ENCODE measurements at places on chromosomes 6 and 20. TPM values are rescaled to one million over a fixed set of nuclear protein-coding genes. Genes with fewer than 3 reads are reported as not detected.

The BNIP5 gene
- total RNA-seq, result not detected

- DNase-seq, result no peak
Observed at GRCh38 chr6:16918586-16918985, 157.3 kb upstream of the ATXN1 start.

- no peak for DNase-seq
Observed at GRCh38 chr6:127030836-127031235, 87.6 kb upstream of the RSPO3 start.

- DNase-seq, result no peak
Observed at GRCh38 chr6:79571030-79571367, 33.8 kb upstream of the LCA5 start.

The FAM110A gene
- 2.0 TPM for total RNA-seq

GRCh38 chr20:10064611-10065010 is 29.8 kb downstream of the ANKEF1 start:
- DNase-seq, result no peak

DNA sequence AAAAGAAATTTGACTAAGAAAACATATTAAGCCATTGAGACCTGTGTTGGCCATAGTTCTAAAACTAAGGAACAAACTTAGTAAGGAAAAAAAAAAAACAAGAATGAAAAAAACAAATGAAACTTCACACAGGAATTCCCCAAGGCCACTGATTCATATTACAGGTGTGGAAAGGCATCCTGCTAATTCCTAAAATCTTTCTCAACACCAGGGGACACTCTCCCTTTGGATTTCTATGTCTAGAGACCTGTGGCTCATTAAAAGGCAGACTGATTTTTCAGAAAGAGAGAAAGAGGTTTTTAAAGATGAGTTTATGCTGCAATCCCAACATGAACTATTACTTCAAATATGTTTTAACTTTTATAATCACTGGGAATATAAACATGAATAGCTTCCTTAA is at the start of gene OR12D1:
TSS of gene OR12D1 (plus strand) at position 341 of the 400 bp plus-strand sequence.
- DNase-seq, result no peak

- DNase-seq, result no peak
Observed at GRCh38 chr6:47788498-47788884, 6.7 kb downstream of the OPN5 start.

- DNase-seq, result no peak
Observed at GRCh38 chr6:77972334-77972733, 319.5 kb downstream of the MEI4 start.

The TPMT gene
- 14.1 TPM for total RNA-seq

DNA sequence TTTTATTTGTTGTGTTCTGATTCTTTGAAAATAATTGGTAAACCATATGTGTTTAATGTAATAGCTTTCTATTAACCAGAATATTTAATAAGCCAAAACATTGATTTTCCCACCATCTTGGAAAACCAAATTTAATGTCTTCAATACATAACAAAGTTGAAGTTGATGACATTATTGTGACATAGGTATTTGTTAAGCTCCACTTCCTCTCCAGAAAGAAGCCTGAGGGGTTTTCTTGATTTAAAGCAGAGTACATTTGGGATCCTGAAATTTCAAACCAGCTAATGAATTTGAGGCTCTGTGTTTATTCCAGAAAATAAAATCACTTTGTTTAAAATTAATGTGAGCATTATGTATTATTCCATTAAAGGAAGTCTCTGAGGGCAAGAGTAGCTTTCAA is 106.3 kb downstream of the PERP start:
- DNase-seq, result no peak

- no peak for DNase-seq
Observed at GRCh38 chr6:36805917-36806316, 33.3 kb downstream of the CPNE5 start.

The EPHA7 gene
- total RNA-seq, result 12.5 TPM

- no peak for DNase-seq
Observed at GRCh38 chr6:123859291-123859690, 55.6 kb downstream of the NKAIN2 start.

DNA sequence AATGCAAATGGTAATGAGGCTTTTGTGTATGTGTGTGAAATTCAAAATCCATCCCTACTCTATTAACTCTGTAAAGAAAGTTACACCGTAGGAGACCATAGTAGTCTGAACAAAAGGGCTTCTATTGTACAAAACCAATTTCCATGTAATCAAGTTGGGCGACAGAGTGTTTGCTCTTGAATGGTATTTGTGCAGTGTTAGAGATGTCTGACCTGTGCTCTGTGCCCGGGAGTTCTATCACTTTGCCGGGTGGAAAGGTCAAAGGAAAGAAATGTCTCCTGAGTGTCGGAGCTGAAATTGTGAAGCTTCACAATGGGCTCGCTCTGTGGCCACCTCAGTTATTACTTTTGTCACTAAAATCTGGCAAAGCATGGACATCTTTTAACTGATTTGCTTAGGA is 312.0 kb downstream of the SAMD5 start:
- no peak for DNase-seq

DNA sequence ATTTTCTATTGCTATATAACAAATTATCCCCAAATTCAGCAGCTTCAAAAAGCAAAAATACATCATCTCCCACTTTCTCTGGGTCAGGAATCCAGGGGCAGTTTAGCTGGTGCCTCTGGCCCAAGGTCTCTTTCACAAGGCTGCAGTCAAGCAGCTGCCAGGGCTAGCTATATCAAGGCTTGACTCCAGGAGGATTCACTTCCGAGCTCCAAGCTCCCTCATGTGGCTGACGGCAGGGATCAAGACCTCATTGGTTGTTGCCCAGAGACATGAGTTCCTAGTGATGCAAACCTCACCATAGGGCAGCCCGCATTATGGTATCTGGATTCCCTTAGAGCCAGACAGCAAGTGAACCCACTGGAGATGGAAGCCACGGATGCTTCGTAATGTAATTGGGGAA is 1.3 kb upstream of the VNN1 start:
- DNase-seq, result no peak

The HCK gene
- 4.3 TPM for total RNA-seq

DNA sequence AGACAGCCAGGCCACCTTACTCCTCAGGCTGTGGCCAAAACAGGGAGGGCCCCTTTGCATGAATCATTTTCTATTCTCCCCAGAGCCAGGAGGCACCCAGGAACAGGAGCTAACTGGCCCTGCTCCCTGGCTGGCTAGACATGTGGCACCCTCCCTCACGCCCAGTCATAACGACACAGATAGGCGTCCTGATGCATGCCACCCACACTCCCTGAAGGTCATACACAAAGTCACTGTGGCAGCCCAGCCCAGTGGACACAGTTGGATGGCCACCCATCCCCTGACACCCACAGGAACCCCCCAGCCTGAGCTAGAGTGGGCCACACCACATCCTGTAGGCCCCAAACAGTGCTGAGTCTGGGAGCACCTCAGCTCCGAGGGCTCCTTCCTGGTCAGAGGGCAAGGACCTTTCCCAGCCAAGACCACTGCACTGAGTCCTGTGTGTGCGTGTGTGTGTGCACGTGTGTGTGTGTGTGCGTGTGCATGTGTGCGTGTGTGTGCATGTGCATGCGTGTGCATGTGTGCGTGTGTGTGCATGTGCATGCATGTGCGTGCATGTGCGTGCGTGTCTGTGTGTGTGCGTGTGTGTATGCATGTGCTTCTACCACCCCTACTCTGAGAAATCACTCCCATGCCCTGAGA is 21.6 kb downstream of the TFEB start:
- DNase-seq, result no peak

DNA sequence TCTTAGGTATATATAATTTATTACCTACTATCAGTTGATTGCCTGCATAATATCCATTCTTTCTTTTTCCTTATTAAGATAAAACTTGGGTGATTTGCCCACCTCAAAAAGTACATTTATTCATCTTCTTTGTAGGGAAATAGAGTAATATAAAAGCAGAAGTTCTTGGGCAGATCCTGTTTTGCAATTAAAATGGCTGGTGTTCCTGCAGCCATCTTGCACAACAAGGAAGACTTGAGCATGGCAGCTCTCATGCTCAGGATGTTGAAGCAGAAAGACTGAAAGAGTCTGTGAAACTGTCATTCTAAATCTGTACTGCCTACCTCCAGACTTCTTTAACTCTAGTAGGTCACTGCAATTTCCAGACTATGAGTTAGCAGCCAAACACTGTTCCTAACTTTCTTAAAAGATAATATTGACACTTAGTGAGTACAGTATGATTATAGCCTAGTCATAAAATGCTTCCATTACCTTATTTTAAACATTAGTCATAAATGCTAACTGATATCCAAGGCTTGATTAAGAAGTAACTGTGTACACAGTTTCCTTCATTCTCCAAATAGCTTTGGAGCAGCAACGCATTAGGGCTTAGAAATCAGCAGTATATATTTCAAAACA is 24.6 kb upstream of the HTR1B start:
- no peak for DNase-seq

- DNase-seq, result no peak
Observed at GRCh38 chr6:155473741-155474140, 18.1 kb upstream of the NOX3 start.

- DNase-seq, result no peak
Observed at GRCh38 chr20:34175879-34176278, 63.8 kb upstream of the EIF2S2 start.

DNA sequence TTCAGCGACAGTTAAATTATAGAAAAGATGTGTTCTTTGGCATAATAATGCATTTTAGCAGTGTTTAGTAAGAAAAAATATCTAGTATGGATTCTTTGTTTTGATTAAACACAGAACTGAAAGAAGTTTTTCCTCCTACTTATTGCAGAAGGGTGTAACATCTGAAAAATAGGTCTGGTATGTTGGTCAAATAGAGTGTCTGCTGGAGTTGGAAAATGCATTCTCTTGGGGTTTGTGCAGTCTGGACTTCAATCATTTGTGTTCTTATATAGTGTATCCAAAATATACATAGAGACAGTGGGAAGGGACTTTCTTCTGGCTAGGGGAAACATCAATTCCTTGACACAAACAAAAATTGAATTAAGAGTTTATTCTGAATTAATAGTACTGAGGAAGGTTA is 132.4 kb upstream of the MAN1A1 start:
- DNase-seq, result no peak

GRCh38 chr6:139625998-139626975 is 251.8 kb upstream of the CITED2 start:
- no peak for DNase-seq

The PDYN gene
- total RNA-seq, result not detected

The C6orf163 gene
- 1.6 TPM for total RNA-seq

- DNase-seq, result no peak
Observed at GRCh38 chr6:168615837-168616236, 174.9 kb downstream of the SMOC2 start.

GRCh38 chr20:11338496-11339306 is 579.0 kb upstream of the BTBD3 start:
- no peak for DNase-seq

Measured in left ventricle myocardium inferior (tissue), 1 donor.